ENCODE measurements at places on chromosomes 6 and 20.

- no peak for DNase-seq
Measured at GRCh38 chr6:34115403-34115795, 30.5 kb downstream of the GRM4 start.

DNA sequence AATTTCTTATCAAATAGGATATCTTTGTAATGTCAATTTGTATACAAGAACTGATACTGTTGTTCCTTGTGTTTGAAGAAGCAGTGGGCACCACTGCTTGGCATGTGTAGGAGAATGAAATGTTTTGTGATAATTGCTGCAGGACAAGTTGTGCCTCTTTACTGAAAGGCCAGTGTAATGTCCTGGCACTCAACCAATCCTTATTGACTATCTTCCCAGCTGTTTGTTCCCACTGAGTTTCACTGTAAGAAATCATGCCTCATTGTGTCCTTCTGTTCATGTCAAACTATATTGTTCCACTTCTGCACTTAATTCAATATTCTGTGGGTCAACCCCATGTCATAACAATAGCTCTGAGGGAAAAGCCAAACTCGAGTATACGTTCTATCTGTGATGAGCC, 136.1 kb upstream of the FAM83B start:
- no peak for DNase-seq

DNA sequence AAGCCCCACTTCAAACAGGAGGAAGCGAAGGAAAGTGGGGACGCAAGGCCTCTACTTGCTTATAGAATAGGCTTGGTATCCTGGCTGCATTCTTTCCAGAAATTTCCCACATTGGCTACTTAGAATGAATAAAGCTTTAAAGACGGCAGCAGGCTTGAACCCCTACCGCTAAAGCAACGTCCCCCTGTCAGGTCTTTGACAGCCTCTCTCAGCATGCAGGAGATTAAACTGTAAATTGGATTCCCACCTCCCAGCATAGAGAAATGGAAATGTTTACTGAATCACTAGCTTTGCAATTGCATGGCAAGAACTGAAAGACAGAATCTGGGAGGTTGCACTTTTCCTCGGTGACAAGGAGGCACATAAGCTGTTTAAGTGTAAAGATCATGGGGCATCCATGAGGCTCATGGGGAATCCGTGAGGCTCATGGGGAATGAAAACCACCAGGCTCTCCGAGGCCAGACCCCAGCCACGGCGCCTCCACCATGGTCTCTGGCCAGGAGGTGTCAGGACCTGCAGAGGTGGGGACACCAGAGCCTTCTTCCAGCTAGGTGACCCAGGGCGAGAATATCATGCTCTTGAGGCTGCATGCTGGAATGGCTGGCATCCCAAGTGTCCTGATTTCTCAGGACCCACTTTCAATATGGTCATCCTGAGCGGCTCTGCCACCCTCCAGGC, 10.3 kb downstream of the LEMD2 start:
- DNase-seq = no peak

DNA sequence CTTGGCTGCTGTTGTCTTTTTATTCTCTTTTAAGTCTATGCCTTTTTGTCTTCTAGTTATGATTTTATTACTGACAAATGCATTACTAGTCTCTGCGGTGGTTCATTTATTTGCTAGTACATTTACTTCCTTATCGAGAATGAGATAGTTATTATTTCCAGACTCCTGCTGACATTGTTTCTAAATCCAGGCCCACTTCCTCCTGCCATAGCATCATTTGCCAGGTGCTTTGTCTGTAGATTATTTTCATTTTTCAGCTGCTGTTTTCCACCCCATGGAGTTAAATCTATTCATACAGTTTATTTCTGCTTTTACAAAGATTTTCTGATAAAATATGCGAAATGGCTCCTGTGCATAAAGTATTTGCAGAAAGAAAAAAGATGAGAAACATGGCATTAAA, 459.7 kb downstream of the MMUT start:
- DNase-seq = no peak

GRCh38 chr20:46576774-46577395, 26.4 kb upstream of the OCSTAMP start:
- no peak for DNase-seq

DNA sequence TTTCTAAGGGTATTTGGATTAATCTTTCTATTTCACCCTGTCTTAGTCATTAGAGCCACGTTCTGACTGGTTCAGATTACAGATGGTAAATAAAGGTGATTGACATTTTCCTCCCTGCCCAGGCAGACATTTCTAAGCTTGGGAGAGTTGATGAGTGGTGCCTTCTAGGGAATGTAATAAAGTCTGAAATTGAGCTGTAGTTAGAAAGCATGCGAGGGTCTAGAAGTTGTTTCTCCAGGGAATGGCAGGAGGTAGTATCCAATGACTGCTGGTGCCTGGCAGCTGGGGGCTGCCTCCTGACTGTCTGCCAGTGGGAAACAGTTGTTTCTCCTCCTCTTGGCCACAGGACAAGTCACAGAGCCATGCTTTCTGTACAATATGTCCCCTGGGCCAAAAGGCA, 14.6 kb downstream of the EDN3 start:
- DNase-seq = no peak

GRCh38 chr6:119353696-119354095, 4.1 kb upstream of the MAN1A1 start:
- no peak for DNase-seq

- DNase-seq = no peak
Measured at GRCh38 chr6:129672341-129672682, 37.7 kb downstream of the ARHGAP18 start.

- no peak for DNase-seq
Measured at GRCh38 chr6:49453221-49453620, 9.8 kb downstream of the MMUT start.

DNA sequence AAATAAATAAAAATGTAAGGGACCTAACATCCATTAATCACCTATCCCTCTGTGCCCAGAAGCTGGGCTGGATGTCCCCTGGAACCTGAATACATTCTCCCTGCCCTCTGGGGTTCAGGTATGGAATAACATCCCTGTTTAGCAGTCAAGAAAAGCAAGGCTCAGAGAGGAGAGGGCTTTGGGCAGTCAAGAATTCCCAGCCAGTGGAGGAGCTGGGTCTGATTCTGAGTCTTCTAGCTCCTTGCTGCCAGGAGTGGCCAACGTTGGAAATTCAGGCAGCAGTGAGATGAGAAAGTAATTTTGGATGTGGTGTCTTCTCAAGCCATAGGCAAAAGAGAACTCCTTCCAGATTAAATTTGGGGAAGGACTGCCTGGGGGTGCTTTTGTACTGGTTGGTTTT, 42.6 kb upstream of the ZNFX1 start:
- DNase-seq = no peak
